ENCODE measurements at places on chromosomes 7 and 10. TPM values are rescaled to one million over a fixed set of nuclear protein-coding genes. Genes with fewer than 3 reads are reported as not detected.

SPAG6 gene
- total RNA-seq = not detected

PFKP gene
- total RNA-seq = 253 TPM

CH25H gene
- total RNA-seq = 0.73 TPM

TUBGCP2 gene
- 41.0 TPM for total RNA-seq

TMEM248 gene
- total RNA-seq = 72.5 TPM

TNS3 gene
- total RNA-seq = 135 TPM

DNA sequence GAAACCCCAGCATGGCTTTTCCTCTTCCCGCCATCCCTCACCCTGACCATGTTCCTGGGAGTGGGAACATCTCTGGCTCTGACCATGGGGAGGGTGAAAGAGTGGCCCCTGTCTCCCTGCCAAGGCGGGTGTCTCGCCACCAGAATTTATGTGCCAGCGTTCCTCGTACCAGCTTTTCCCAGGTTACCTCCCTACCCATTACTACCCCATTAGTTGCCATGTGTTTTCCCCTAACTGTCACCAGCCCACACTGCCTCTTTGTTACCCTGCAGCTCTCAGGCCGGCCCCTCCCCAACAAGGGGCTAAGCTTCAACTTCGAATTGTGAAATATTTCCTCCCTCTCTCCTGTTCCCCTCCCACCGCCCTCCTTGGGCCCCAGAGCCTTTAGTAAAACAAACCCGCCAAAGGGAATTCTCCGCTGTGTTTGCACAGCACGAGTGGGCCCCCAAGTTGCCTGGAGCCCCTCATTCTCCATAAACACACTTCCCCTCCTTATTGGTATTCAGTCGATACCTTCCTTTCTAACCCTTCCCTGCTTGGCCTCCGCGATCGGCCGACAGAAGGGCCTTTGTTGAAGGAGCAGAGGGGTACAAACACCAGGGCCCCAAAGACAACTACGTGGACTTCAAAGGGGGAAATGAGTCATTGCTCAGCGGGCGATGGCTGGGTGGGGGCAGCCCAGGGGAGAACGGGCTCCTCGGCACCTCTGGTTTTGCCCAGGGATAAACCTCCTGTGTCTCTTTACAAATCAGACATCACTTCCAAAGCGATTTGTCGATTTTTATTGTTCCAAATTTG is 45.5 kb downstream of the SLIT1 start:
- no peak for DNase-seq

- DNase-seq = no peak
Observed at GRCh38 chr7:155774947-155775346, 37.3 kb downstream of the SHH start.

- no peak for DNase-seq
Observed at GRCh38 chr10:5163487-5163886, 21.5 kb downstream of the AKR1C8 start.

GRCh38 chr7:149216402-149216801 is 21.1 kb downstream of the ZNF282 start:
- DNase-seq = no peak

DNA sequence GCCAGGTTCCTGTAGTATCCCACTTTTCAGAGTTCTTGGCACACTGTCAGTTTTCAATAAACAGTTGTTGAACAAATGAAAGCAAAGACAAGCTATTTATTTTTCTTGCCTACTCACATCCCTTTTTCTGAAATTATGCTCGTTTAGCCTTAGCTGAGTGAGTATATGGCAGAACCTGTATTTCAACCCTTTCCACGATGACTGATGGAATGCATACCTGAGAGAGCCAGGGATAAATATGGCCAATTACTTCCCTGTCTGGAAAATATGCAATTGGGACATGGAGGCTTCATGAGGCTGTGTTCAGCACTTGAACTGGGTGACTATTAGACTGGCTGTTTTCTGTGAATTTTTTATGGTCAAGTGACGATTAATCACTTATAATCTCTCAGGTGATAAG is 144.5 kb upstream of the POT1 start:
- peak; percentile 24 for DNase-seq

- DNase-seq = no peak
Observed at GRCh38 chr10:78433766-78434535, 400.3 kb downstream of the RPS24 start.

GRCh38 chr10:26700884-26701630 is 3.6 kb downstream of the PDSS1 start:
- DNase-seq = no peak

DNA sequence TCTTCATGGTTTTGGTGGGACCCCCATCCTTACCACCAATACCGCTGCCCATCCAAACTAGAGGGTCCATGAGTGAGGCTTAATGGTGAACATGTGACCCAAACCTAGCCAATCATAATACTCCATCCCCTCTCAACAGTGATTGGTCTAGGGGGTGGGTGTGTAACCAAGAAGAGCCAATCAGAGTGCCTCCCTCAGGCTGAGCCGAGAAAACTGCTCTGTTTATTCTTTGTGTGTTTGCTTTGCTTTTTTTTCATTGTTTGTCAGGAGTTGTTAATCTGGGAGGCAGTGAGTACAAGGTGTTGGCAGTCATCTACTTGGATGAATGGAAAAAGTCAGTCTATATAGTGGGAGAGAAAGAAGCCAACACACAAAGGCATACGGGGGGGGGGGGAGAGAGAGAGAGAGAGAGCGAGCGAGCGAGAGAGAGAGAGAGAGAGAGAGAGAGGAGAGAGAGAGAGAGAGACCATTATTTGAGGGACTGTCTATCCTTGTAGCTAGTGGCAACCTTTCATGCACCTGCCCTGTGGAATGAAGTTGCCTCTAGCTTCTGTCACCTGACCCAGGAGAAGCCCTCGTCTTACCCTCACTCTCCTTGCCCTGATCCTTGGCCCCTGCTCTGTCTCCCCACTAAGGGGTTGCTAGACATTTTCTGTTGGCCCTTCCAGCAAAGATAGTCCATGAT is 441.7 kb downstream of the TYW1 start:
- no peak for DNase-seq

GRCh38 chr7:116194115-116194514 is 16.2 kb upstream of the TES start:
- DNase-seq = no peak

DNA sequence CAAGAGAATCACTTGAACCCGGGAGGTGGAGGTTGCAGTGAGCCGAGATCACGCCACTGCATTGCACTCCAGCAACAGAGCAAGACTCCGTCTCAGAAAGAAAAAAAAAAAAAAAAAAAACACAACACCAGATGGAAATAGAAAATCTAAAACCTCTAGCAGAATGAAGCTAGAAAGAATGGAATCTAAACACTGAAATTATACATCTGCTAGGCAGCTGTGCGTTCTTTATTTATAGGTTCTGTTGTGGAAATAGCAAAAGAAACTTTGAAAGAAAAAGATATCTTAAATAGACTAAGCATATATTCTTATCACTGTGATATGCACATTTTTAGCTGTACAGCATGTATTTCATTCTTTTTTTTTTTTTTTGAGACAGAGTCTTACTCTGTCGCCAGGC is 17.1 kb downstream of the BMPR1A start:
- no peak for DNase-seq

DNA sequence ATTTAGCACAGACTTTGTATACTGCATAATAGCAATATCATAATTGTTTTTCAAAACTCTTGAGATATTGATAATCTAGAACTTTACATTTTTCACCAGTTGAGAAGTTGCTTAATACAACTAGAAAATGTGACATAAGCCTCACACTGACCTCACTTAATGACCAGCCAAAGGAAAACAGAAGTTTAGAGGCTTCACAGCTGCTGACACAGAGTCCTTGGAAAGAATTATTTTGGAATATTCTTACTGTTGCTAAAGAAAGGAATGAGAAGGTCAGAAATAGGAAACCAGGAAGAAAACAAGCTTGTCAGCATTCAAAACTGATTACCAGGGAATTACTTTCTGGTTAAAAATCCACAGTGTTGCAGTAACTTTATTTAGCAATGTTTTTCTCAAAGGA is 35.5 kb upstream of the WASL start:
- no peak for DNase-seq

DNA sequence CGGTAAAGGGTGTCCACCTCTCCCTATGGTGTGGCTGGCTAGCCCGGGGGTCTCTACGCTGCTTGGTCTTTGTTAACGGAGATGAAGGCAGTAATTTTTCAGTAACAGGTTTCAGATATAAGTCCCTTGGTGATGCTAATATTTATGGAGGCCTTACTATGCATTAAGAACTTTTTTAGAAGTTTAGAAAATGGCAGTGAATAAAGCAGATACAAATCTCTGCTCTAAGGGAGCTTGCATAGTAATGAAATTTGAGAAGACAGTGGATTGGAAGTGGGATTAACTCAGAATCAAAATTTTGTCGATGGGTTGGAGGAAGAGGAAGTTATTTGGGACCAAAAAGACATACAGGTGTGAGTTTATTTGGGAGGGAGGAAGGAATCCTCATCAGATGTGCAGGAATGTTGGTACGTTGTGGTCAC is 445 bp downstream of the SSBP1 start:
- DNase-seq = no peak

GRCh38 chr10:97186911-97187310 is 1.2 kb upstream of the SLIT1 start:
- DNase-seq = no peak

GRCh38 chr10:66259836-66260235 is 666.0 kb upstream of the LRRTM3 start:
- DNase-seq = no peak

DNA sequence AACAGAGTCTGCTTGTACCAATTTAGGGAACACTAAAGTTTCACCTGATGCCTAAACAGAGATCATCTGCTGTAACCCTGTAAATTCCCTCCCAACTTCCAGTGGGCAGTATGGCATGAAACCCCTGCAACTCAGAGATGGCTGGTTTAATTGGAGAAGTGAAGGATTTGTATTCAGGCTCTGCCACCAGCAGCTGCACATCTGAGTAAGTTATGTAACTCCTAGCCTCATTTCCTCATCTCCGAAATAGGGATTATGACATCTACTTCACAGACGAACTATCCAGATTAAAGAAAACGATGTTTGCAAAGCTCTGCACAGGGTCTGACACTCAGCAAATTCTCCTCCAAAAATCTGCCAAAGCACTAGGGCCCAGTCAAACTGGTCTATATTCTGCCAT is 493.0 kb downstream of the KCNMA1 start:
- no peak for DNase-seq

DNA sequence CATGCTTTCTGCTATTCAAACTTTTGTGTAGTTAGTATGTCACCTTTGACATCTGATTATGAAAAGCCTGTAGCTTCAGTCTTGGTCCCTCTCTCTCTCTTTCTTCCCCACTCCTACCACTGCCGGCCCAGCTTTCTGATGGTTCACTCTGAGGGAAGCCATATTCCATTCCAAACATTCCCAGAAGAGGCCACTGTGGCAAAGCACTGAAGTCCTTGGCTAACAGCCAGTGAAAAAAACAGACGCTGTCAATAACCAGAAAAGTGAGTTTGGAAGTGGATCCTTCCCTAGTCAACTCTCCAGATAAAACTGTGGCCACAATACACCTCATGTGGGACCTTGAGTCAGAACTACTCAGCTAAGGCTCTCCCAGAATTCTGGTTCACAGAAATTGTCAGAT is 950.7 kb upstream of the PHF14 start:
- peak; percentile 73 for DNase-seq

- DNase-seq = peak; percentile 37
Observed at GRCh38 chr10:100826983-100827818, 81.8 kb downstream of the PAX2 start.

DNA sequence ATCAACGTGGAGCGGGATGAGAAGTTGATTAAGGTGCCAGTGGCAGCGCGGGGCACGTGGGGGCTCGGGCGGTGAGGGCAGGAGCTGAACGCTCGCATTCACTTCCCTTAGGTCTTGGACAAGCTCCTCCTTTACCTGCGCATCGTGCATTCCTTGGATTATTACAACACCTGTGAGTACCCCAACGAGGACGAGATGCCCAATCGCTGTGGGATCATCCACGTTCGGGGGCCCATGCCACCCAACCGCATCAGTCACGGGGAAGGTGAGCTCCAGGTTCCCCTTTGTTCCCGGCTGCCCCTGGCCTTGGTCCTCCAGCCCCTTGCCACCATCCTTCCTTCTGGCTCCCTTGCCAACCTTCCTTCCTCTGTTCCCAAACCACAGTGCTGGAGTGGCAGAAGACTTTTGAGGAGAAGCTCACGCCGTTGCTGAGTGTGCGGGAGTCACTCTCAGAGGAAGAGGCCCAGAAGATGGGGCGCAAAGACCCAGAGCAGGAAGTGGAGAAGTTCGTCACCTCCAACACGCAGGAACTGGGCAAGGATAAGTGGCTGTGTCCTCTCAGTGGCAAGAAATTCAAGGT is 2.5 kb downstream of the UFSP1 start:
- DNase-seq = no peak

- peak; percentile 85 for DNase-seq
Observed at GRCh38 chr10:73889014-73889413, 14.7 kb upstream of the CAMK2G start.

DNA sequence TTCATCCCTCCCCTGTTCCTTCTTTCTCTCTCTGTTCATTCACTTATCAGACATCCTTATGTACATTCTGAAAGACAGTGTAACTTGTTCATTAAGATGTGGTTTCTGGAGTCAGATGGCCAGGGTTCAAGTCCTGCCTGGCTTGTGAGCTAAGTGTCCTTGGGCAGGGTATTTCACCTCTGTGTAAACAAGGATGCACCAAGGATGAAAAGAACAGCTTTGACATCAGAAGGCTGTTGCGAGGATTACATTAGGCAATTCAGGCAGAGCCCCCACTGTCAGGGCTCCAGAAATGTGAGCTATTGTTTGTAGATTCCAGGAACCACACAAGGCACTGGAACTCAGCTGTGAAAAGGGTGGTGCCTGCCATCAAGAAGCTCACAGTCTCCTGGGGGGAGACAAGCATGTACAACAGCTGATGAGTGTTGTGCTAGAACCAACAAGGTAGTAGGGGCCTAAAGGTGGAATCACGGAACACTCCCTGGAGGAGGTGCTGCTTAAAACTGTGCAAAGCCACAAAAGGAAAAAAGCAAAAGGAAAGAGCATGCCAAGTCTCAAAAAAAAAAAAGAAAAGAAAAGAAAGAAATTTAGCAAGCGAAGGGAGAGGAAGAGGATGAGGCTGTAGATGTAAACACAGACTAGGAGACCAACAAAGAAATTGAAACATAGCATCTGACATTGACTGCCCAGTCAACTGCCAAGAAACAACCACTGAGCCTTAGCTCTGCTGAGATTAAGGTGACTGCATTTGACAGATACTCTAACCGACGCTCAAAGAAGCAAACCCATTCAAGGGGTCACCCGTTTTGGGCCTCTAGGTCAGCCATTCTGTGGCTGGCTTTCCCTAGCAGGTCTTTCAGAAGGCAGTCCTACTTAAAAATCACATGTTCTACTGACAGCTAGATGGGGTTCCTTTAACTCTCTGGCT is 12.5 kb downstream of the PDLIM1 start:
- no peak for DNase-seq

DNA sequence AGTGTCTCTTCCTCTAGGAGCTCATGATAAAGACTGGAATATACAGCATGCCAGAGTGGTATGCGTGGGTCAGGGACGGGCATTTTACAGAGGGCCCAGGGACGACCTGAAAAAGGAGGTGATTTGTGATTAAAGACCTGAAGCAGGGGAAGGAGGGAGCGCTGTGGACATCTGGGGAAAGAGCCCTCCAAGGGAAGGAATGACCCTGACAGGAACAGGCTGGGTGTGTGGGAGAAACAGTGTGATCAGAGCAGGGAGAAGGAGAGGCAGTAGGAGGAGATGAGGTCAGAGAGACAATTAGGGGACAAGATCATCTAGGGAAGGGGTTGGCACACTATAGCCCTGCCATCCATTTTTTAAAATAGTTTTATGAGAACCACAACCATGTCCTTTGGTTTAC is 3.4 kb upstream of the RASSF4 start:
- DNase-seq = no peak

GRCh38 chr7:103432712-103433111 is 13.3 kb downstream of the SLC26A5 start:
- no peak for DNase-seq

All from Calu3 (cell line).